ENCODE measurements at places on chromosomes 7 and 10.

DNA sequence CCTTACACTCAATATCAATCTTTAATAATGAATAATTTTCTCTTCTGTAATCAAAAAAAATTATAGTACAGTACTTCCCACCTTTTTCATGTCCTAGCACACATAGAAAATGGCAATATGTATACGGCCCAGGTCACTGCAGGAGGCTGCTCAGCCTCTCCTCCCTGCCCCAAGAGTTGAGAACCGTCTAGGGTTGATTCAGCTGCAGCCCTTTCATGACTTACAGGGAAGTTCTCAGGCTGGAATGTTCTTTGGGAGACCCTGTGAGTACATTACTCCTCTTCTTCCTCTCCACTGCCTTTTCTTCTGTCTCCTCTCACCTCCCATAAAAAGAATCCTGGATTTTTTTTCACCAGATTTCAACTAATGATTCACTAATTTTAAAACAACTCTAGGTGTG is 180.0 kb downstream of the HDAC9 start:
- no peak for DNase-seq

- no peak for DNase-seq
Measured at GRCh38 chr10:11109590-11109989, 91.9 kb downstream of the CELF2 start.

DNA sequence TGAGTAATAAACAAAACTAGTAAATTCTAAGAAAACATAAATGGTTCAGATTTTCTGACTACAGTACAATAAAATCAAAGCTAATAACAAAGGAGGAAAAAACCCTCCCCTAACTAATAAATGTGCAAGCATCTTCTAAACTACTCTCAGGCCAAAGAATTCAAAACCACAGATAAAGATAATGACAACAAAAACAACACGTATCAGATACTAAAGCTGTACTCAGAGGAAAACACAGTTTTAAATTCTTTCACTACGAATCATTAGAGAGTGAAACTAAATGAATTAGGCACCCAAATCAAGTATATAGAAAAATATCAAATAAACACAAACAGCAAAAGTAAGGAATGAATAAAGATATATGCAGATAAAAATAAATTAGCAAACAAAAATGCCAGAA is 200.9 kb downstream of the TEX36 start:
- no peak for DNase-seq

- no peak for DNase-seq
Measured at GRCh38 chr7:38903057-38903456, 5.9 kb downstream of the VPS41 start.

GRCh38 chr10:6847561-6847960 is 267.5 kb upstream of the PRKCQ start:
- no peak for DNase-seq

DNA sequence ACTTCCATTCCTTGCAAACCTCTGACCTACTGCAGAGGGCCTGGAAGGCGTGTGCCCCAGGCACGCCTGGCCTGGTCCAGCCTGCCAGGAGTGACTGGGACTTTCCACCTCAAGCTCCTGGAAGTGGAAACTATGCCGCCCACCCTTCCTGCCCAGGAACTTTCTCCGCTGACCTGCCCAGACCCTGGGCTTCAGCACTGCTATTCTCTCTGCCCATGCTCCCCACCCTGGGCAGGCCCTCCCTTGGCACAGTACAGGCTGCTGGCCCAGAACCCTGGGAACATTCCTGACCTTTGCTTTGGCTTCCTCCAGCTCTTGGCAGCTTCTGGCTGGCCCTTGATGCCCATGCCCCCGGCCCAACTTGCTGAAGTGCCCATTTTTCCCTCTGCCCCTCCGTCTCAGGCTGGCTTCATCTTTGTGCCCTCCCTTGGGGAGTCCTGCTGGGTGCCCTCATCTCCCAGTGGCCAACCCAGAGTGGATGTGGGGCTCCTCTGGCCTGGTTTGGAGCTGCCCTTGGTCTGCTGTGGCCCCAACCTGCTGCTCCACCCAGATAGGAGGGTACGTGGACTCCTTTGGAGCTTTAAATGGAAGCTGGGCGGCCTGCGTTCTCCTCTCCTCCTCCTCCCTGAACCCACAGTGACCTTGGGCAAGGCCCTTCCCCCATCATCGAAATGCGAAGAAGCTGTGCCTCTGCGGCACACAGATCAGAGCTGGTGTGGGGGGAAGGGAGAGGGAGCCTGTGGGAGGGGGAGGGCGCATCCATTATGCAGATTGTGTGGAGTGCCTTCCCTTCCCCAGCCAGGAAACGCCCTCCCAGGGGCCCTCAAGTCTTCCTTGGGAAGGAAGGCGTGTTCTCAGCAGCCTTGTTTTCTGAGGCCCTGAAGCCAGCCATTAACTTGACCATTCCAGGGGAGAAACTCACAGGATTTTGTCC is 3.4 kb downstream of the MMRN2 start:
- DNase-seq = no peak

DNA sequence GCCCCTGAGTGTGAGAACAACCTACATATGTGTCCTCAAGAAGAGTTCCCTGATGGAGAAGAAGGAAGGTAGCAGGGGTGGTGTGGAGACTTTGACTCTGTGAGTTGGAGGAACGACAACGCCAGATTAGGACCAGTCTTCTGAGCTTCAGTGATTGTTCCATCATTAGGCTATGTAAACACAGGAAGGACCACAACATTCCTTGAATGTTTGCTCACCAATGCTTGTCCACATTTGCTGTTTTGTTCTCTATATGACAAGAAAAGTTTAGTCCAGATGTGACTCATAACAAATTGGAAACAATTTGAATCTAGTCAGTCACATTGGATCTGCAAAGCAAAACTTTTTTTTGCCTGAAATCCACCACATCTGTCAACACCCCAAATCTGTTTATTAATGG is 62.7 kb downstream of the ENTPD1 start:
- DNase-seq = no peak

- DNase-seq = no peak
Measured at GRCh38 chr7:23184709-23185359, 3.0 kb downstream of the NUP42 start.

- DNase-seq = no peak
Measured at GRCh38 chr10:107436568-107436967, 272.1 kb upstream of the SORCS1 start.

GRCh38 chr7:46319841-46320240 is 398.8 kb upstream of the IGFBP3 start:
- DNase-seq = no peak

DNA sequence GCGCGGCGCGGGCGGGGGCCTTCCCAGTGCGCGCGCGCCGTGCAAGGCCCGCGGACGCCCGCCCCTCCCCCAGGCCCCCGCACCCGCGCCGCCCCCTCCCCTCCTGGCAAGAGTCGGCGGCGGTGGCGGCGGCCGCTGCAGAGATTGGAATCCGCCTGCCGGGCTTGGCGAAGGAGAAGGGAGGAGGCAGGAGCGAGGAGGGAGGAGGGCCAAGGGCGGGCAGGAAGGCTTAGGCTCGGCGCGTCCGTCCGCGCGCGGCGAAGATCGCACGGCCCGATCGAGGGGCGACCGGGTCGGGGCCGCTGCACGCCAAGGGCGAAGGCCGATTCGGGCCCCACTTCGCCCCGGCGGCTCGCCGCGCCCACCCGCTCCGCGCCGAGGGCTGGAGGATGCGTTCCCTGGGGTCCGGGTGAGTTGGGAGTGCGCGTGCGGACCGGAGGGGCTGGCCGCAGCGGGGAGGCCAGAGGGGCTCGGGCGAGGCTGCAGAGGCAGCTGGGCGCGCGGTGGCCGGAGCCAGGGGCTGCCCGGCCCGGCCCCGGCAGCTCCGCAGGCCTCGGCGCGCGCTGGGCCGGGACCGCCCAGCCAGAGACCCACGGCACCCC is at the start of gene BMPR1A:
Gene BMPR1A, plus strand, starts transcription at position 109 of the 602 bp plus-strand sequence. CDS start 119,400 bp downstream, outside the sequence.
- no peak for DNase-seq

- no peak for DNase-seq
Measured at GRCh38 chr10:125024497-125025234, 82.7 kb downstream of the ZRANB1 start.

- no peak for DNase-seq
Measured at GRCh38 chr10:128568990-128569945, 443.0 kb upstream of the MKI67 start.

GRCh38 chr7:101970801-101971200 is 153.4 kb downstream of the CUX1 start:
- DNase-seq = no peak

DNA sequence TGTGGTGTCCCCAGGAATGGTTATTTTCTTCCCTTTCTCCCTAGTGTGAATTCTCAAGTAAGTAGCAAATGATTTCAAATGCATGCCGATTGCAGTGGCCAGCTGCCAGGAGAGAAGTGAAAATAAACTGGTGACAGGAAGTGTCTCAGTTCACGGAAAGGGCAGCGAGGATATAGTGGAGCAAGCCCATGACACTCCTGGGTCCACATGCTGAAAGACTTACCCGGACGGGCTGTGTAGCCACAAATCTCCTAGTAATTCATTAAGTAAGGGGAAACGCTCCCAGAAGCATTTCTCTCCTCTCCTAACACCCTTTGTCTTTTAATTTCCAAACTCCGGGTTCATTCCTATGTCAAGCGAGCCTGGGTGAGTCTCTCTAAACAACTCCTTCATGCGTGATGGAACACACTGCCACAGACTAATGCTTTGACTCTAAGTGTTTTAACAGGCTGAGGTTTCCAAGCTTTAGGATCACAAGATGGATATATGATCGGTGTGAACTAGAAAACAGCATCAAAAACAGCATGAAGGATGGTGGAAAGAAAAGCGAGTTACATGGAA is 125.6 kb downstream of the CYP26A1 start:
- DNase-seq = no peak

GRCh38 chr7:20287317-20287716 is 43.4 kb upstream of the ITGB8 start:
- DNase-seq = no peak

- no peak for DNase-seq
Measured at GRCh38 chr7:22935269-22935668, 78.7 kb downstream of the HYCC1 start.

GRCh38 chr10:100829933-100830727 is 82.6 kb upstream of the SLF2 start:
- no peak for DNase-seq

GRCh38 chr7:155833651-155834050 is 21.4 kb upstream of the SHH start:
- DNase-seq = no peak
